ENCODE measurements at places on chromosomes 16 and 17.
A peak's percentile ranks its signal among the peaks of the same experiment; 100 is the strongest.

DNA sequence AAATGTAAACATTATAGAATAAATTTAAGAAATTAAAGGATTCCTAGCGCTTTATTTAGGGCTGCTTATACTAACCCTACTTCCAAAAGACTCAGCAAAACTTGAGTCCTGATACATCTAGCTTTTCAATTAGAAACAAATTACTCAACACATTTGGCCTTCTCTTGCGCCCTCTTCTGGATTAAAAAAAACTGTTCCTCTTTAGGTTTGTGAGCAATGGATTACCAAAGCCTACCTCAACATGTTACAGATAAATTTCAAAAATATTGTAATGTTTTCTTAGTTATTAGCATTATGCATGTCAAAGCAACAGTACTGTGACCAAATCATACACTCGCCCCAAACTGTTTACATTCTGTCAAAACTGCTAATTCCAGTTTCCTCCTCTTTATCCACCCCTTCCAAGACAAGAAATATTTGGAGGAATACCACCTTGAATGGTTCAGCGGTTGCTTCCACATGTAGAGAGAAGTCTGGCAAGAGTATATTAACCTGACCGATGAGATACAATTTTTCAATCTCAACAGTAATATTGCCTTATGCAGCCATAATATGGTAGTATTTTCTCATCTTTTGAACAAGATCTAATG, 2.7 kb downstream of the NUFIP2 start:
- DNase-seq, result peak; percentile 81

DNA sequence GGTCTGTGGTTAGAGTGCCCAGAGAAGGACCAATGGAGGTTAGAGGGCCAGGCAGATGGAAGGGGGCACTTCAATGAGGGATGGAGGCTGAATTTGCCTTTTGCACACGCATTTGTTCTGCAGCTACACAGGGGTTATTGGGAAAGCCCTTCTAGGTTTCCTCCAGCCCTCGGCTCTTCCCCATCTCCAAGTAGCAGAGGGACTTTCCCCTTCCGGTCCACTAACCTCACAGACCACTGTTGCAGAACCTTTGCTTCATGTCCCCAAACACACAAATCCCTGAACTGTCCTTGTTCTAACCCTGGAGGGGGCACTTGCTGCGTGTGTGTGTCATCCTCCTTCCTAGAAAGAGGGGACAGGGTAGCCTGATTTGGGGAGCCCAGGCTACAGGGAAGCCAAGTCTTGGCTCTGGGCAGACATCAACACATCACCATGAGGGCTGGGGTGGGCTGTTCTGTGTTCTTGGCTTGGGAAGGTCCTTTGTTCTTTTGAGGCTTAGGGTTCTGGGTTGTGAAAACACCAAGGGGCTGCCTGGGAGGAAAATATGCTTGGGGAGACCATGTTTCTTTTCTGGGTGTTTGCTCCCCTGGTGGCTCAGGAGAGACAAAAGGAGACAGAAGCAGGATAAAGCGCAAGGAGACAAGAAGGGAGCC, 7.3 kb upstream of the NR1D1 start:
- DNase-seq, result no peak

- DNase-seq, result no peak
Observed at GRCh38 chr16:79213214-79213613, 387.3 kb downstream of the MAF start.

- no peak for DNase-seq
Observed at GRCh38 chr17:40678902-40679522, 14.0 kb upstream of the KRT222 start.

DNA sequence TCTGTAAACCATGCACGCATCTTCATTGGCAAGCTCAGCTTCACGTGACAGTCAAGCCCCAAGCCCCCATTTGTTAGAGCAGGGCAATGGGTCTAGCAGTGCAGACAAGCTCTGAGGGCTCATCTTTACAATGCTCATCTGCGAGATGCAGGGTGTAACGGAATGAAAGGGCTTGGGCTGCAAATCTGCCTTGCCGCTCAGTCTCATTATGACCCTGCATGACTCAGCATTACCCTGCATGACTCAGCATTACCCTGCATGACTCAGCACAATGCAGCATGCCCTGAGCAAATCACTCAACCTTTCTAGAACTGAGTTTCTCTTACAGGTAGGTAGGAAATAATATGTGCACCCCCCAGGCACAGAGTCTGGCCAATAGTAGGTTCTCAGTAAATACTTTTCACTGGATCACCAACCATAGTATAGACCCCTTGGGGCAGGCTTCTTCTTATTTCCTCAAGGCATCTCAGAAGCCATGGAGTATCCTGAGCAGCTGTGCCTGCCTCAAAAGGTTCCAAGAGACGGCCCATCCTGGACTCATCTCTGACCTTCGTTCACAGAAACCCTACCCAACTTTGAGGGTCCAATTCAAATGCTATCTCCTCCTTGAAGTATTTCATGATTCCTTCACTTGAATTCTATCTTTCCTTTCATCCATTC, 391.3 kb upstream of the CDH5 start:
- peak; percentile 72 for DNase-seq

DNA sequence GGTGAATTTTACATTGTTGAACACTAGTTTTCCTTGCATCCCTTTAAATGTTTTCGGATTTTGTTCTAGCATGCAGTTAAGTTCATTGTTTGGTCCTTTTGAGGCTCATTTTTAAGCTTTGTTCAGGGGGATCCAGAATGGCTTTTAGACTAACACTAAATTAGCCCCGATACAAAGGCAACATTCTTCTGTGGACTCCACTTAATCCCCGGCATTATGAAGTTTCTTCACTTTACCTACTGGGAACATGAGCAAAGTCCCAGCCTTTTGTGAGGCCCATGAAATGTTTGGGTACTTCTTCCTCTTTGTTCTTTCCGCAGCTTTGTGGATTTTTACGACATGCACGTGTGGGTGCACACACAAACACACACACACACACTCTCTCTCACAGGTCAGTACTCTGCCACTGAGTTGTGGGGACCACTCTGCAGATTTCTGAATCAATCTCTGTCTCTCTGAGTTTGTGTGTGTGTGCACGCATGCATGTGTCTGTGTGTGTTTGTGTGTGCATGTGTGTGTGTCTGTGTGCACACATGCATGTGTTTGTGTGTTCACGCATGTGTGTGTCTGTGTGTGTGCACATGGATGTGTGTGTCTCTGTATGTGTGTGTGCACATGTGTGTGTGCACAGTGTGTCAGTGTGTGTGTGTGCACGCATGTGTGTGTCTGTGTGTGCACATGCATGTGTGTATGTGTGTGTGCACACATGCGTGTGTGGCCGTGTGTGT, 240.4 kb upstream of the TNRC6C start:
- no peak for DNase-seq
